NCI-H2107 (cell line): ENCODE measurements at places on chromosomes 4 and X.

GRCh38 chr4:182010876-182011275 is 232.3 kb upstream of the TENM3 start:
- no peak for DNase-seq

DNA sequence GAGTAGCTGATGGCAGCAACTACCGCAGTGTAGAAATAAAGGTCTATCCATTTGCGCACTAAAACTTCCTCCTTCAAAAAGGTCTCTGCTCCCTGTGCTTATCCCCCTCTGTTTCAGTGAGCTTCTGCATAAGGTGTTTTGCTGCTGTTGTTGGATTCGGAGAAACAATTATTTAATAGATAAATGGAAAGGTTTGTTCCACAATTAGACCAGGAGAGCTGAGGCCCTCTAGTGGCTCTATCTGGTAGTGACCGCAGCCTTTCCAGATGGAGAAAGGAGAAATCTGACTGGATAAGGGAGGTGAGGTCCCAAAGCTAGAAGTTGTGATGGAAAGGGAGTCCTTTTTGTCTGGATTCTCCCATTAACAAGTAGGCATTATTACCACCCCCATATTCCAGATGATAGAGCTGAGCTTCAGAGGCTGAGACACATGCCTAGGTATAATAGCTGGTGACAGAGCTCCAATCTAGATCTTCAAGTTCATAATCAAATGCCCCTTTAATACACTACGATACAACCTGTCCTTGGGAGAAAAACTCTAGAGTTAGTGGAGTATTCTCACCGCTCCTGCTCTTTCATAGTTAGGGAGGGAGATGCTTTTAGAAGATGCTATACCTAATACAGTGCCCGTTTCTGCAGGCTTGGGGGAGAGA is 5.1 kb upstream of the GABRQ start:
- DNase-seq: no peak

DNA sequence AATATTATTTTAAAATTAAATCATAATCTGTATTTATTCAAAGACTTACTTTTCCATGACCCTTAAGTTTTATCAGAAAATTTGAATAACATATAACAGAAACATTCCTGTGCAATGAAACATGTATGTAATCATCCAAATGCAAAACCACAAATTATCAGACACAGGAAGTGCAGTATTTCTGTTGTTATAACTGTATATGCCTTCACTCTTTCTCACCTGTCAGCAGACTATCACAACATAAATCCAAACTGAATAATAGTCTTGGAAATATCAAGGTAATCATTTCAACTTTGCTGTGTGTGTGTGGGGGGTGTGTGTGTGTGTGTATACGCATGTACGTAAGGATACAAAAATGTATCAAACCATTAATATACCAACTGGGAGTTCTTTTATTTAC is 285.9 kb downstream of the SLC7A11 start:
- no peak for DNase-seq

- DNase-seq: no peak
Observed at GRCh38 chrX:95903975-95904374, 780.7 kb upstream of the DIAPH2 start.

DNA sequence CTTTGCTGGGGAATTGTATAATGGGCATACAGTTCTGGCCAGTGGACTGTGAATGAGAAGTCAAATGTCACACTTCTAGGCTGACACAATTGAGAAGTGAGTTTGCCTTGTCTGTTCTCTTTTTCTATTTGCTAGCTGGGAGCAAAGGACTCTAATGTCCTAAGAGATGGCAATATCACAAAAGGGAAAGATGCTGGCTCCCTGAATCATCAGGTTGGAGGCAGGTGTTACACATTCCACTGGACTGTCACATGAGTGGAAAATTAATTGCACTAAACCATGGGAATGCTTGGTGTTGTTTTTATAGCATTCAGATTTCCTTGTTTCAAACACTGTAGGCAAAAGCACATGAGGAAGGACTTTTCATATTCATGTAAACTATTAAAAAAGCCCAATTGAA is 388.3 kb downstream of the ADAM29 start:
- DNase-seq: no peak

- DNase-seq: no peak
Observed at GRCh38 chrX:97065973-97066372, 182.3 kb downstream of the RPA4 start.

GRCh38 chr4:113481820-113482219 is 279.7 kb downstream of the CAMK2D start:
- no peak for DNase-seq

GRCh38 chrX:51802917-51803688 is 59.9 kb downstream of the GSPT2 start:
- DNase-seq: peak; percentile 3

DNA sequence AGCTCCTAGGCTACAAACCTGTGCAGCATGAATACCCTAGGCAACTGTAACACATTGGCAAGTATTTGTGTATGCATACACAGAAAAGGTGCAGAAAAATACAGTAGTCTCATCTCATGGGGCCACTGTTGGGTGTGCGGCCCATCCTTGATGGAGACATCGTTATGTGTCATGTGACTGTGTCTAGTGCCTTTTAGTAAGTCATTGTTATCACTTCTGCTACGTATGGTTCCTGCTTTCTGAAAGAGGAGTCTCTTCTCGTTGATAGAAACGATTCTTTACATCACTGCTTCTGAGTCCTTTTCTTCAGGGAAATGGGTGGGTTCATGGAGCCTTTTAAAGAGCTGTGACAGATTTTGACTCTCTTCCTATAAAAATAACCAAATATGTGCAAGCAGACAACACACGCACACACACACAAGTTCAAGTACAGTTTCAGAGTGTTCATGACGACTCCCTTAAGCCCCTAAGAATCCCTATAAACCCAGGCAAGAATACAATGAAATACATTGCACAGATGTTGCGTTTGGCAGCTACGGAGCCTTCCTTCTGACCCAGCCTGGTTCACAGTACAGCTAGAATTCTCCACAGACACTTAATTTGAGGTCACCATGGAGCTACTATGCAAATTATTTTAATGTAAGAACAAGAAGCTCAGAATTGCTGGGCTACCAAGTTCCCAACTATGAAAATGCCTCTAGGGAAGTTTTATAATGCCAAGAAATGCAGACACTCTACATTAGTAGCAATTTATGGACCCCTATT is 10.2 kb upstream of the STK32B start:
- no peak for DNase-seq

DNA sequence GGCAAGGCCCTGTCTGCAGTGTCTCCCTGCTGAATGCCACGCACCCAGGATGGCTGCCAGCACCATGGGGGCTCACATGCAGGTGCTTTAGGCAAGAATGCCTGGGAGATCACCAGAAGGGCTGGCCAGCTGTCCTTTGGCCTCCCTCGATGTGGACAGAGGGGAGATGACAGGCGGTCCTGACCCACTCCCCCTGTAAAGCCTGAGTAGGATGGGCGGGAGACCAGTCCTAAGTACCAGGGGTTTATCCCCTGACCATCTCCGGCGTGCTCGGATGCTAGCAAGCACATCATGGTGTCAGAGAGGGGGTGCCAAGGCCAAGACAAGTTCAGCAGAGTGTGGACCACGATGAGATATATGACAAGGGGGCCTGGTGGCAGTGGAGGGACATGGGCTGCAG is 5.3 kb downstream of the PDZD4 start:
- no peak for DNase-seq
